ENCODE measurements at places on chromosomes 12 and 14. TPM values are rescaled to one million over a fixed set of nuclear protein-coding genes. Genes with fewer than 3 reads are reported as not detected.

SLC7A7 gene
- 235 TPM for polyA plus RNA-seq

ZNF219 gene
- polyA plus RNA-seq, result 12.6 TPM

SMOC1 gene
- 1.2 TPM for polyA plus RNA-seq

DCAF5 gene
- polyA plus RNA-seq, result 17.3 TPM

BDKRB2 gene
- polyA plus RNA-seq, result 7.4 TPM

MUCL1 gene
- polyA plus RNA-seq, result not detected

CEP128 gene
- polyA plus RNA-seq, result 0.43 TPM

DPY19L2 gene
- polyA plus RNA-seq, result 17.8 TPM

SLC8A3 gene
- polyA plus RNA-seq, result not detected

CORO1C gene
- 16.6 TPM for polyA plus RNA-seq

CIROP gene
- polyA plus RNA-seq, result not detected

GALNT8 gene
- 1.4 TPM for polyA plus RNA-seq

TIMELESS gene
- polyA plus RNA-seq, result 5.5 TPM

CD163L1 gene
- polyA plus RNA-seq, result 8.5 TPM

POTEM gene
- polyA plus RNA-seq, result not detected

KLRC3 gene
- not detected for polyA plus RNA-seq

NTS gene
- polyA plus RNA-seq, result 0.54 TPM

DBX2 gene
- not detected for polyA plus RNA-seq

GPRC5D gene
- polyA plus RNA-seq, result not detected

TRIM9 gene
- polyA plus RNA-seq, result 0.67 TPM

PTPN11 gene
- 20.0 TPM for polyA plus RNA-seq

DYNLL1 gene
- 757 TPM for polyA plus RNA-seq

AVPR1A gene
- 4.5 TPM for polyA plus RNA-seq

SLC25A47 gene
- 1.0 TPM for polyA plus RNA-seq

TOMM20L gene
- not detected for polyA plus RNA-seq

GALNT6 gene
- 2.1 TPM for polyA plus RNA-seq

SYNE3 gene
- 0.54 TPM for polyA plus RNA-seq

SLC16A7 gene
- polyA plus RNA-seq, result 6.4 TPM

SPTB gene
- 2.2 TPM for polyA plus RNA-seq

LRRC43 gene
- 7.9 TPM for polyA plus RNA-seq

OR4K14 gene
- not detected for polyA plus RNA-seq

NAA25 gene
- polyA plus RNA-seq, result 3.2 TPM

PLEK2 gene
- polyA plus RNA-seq, result 11.4 TPM

KERA gene
- not detected for polyA plus RNA-seq

EML5 gene
- polyA plus RNA-seq, result 0.26 TPM

SYNJ2BP gene
- 29.9 TPM for polyA plus RNA-seq

POU6F1 gene
- polyA plus RNA-seq, result 5.2 TPM
